NCI-H1105 treated with DMSO at 0.1 percent for 48 hours (cell line): ENCODE measurements at places on chromosomes 13 and 19.

DNA sequence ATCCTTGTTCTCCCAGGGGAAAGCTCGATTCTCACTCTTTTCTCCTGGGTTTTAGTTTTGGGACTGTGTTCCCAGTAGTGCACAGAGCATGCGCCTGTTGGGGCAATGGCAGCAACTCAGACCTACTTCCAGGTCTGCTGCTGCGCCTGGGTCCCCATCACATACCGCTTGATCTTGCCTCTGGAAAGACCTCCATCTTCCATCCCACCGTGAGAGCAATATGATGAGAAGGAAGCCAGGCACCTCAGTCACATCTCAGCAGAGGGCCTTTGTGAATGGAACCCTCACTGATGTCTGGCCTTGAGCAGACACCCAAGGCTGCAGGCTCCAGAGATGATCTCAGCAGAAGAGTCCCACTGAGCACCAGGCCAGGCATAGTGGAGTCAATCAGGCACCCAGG, 176.8 kb upstream of the ZNF507 start:
- DNase-seq: no peak

GRCh38 chr13:113155201-113155600, 3.2 kb upstream of the PROZ start:
- no peak for DNase-seq

- DNase-seq: no peak
Measured at GRCh38 chr13:33318037-33318436, 32.5 kb upstream of the STARD13 start.

DNA sequence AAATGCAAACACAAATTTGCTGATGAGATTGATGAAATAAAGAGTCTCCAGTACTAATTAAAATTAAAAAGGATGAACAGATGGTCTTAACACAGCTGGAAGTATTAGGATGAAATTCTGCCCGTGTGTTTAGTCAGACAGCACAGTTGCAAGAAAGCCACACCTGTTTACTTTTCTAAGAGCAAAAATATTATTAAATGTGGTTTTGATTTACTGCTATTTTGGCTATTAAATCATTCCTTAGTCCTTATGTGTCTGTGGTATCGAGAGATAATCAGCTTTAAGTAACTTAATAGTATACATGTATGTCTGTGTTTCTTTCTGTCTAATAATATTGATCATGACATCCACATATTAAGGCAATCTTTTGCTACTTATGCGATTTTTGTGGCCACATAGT, 494.9 kb downstream of the GPC6 start:
- DNase-seq: no peak

DNA sequence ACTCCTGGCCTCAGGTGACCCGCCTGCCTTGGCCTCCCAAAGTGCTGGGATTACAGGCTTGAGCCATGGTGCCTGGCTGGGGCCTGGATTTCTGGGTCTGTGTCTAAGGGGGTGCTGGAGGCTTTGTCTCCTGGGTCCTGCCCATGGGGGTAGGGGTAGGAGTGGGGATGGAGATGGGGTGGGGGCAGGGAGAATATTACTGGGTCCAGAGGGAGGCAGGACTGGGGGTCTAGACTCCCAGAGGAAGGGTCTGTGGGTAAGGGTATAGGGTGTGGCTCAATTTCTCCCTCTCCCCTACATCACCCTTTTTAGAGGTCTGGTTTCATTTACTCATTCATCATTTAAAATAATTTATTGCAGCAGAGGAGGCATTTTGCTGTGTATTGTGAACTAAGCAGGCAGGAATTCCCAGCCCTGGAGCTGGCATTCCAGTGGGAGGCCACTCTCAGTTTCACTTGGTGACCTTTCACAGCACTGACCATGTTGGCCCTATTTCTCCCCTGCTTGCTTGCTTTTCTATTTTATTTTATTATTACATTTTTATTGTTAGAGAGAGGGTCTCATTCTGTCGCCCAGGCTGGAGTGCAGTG, 810 bp upstream of the NFKBID start:
- no peak for DNase-seq

DNA sequence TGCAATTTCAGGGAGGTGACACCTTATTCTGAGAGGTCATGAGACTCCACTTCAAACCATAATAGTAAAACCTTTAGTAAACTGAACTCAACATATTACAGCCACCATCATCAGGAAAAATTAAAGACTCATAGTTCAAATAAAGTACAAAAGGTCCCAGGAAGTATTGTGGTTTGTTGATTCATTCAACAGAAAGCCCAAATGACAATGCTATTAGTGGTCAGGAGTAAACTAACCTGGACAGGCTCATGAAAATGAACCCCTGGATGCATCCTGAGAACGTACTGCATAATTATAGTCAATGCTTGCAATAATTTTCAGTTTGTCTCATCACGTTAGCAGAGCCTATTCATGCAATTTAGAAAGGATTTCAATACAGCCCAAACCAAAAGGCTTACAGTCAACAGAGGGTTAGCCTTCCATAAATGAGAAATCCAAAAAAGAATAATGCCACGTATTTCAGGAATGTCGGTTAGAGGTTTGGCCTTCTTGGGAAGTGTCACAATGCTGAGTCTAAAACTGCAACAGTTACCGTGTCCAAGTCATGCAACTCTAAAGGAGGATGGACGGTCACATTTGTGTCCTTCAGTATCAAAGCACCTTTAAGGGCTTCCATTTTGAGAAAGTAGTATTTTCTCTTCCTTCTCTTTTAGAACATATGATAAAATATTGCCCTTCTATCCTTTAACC, 280.8 kb downstream of the ABCC4 start:
- no peak for DNase-seq

DNA sequence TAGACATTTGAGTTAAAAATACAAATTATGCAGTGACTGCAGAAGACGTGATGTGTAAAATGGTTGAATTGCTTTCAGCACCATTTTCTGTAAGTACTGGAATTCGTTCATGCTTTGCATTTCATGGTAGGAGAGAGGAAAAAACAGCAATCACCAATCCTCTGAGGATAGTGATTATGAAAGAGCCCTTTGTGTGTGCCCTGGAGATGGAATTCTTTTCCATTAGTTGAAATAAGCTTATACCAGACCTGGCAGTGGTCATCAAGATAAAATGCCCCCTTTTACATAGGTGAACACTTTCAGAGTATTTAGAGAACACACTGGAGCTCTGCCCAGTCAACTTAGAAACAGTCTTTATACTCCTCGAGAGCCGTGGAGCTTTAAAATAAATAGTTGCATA, 1.7 kb downstream of the CNMD start:
- DNase-seq: no peak

GRCh38 chr19:10979951-10980381, 19.1 kb downstream of the SMARCA4 start:
- DNase-seq: no peak

DNA sequence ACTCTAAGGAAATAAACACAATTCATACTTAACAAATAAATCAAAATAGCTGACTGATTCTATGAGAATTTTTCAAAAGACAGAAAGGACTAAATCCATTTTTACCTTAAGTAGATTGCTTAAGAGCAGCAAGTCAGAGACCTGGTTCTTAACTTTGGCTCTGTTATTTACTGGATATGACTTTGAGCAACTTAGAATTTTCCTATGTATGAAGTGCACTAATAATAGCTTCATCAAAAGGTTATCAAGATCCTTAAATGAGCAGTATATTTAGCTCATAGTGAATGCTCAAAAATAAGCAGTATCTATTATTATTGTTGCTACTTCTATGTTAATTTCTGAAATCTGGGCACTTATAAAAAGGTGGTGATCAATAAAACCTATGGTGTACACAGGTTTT, 95.3 kb downstream of the POSTN start:
- no peak for DNase-seq

DNA sequence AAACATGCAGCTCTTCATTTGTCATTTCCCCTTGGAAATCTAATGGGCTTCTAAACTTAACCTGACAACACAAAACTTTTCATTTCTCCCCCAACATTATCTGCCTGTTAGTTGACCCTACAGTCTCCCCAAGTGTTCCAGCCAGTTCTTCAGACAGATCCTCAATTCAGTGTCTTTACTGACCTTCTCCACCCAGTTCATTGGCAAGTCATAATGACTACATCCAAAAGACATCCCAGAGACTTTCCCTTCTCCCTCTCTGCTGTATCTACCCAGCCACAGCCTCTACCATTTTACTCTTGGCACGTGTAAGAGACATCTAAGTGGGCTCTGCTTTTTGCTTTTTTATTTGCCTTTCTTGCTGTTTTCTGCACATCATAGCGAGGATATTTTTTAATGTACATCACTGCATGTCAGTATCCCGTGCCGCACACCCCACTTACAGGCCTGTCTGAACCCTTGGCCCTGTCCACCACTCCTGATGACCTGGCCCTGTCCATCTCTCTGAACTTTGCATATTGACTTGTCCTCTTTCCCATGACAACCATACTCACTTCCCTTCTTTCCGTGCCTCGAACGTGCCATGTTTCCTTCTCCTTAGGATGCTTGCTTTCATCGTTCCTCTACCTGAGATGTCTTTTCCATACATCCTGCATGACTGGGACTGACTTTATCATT, 391.9 kb downstream of the IRS2 start:
- DNase-seq: no peak

GRCh38 chr13:72782717-72783116, 784 bp downstream of the PIBF1 start:
- DNase-seq: no peak

DNA sequence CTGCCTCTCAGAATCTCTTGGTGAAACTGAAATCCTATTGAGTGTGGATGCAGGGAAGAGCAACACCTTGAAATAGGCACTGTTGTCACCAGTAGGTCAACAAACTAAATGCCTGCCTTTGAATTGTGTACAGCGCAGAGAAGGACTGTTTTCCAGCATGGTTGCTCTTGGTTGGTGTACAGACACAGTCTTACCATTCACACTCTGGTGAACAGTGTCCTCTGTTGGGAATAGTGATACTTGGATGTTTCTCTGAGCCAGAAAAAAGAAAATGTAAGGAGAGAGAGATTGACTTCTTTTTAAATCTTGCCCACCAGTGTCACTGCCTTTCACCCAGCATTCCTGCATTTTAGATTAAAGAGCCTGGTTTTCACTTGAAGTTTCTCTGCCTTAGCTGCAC, 179.7 kb downstream of the STK24 start:
- DNase-seq: no peak

- no peak for DNase-seq
Measured at GRCh38 chr13:95241321-95241720, 59.9 kb downstream of the ABCC4 start.

GRCh38 chr19:17393002-17393401, 994 bp downstream of the CCDC194 start:
- DNase-seq: no peak

GRCh38 chr13:40537146-40537895, 129.1 kb downstream of the FOXO1 start:
- no peak for DNase-seq

- DNase-seq: no peak
Measured at GRCh38 chr19:8831832-8832131, 322 bp downstream of the ZNF558 start.

DNA sequence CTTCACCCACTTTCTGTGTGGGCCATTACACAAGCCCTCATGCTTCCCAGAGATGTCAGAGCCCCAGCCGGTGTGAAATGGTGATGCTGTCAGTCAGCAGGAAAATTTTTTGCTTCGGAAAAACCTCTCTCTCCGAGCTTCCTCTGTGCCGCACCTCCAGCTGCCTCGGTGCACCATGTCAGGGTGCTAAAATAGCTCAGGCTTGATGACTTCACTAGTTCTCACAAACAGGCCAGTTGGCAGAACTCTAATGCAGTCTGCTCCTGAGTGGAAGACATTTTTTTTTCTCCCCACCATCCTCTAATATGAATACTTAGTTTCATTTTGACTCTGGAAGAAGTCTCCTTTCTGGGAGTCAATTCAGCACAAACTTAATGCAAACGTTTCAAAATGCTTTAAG, 71.3 kb downstream of the KLF12 start:
- no peak for DNase-seq

- no peak for DNase-seq
Measured at GRCh38 chr13:84662491-84662890, 780.2 kb upstream of the SLITRK1 start.

GRCh38 chr13:112893570-112894422, 75.2 kb upstream of the MCF2L start:
- peak; percentile 79 for DNase-seq

- no peak for DNase-seq
Measured at GRCh38 chr13:83024955-83025594, 857.2 kb downstream of the SLITRK1 start.

GRCh38 chr19:52600639-52601024, 30.5 kb downstream of the ZNF701 start:
- peak; percentile 46 for DNase-seq

GRCh38 chr19:19067276-19068072, 3.7 kb downstream of the SLC25A42 start:
- DNase-seq: no peak

GRCh38 chr13:39676315-39676876, 20.9 kb downstream of the COG6 start:
- DNase-seq: peak; percentile 45

GRCh38 chr13:85755123-85755522, 44.1 kb downstream of the SLITRK6 start:
- DNase-seq: no peak

GRCh38 chr13:35143123-35143522, 201.1 kb downstream of the NBEA start:
- DNase-seq: no peak

- no peak for DNase-seq
Measured at GRCh38 chr13:64274481-64275217, 2859.0 kb upstream of the PCDH20 start.

DNA sequence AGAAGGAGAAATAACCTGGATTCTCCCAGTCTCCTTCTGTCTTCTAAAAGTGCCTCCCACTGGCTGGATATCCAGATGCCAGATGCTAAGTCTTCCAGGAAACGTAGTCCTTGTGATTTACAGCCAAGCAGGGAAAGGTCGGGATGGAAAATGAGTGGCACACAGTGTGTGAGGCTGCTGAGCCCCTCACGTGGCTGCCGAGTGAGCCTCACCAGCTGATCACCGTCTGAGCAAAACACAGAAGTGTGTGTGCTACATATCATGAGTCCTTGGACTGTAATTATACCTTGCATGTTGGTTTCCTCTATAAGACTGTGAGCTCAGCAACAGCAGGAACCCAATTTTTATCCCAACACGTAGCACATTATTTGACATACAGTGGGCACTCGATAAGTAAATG, 15.1 kb downstream of the LHFPL6 start:
- DNase-seq: no peak

- no peak for DNase-seq
Measured at GRCh38 chr13:80012251-80012650, 328.7 kb downstream of the SPRY2 start.

DNA sequence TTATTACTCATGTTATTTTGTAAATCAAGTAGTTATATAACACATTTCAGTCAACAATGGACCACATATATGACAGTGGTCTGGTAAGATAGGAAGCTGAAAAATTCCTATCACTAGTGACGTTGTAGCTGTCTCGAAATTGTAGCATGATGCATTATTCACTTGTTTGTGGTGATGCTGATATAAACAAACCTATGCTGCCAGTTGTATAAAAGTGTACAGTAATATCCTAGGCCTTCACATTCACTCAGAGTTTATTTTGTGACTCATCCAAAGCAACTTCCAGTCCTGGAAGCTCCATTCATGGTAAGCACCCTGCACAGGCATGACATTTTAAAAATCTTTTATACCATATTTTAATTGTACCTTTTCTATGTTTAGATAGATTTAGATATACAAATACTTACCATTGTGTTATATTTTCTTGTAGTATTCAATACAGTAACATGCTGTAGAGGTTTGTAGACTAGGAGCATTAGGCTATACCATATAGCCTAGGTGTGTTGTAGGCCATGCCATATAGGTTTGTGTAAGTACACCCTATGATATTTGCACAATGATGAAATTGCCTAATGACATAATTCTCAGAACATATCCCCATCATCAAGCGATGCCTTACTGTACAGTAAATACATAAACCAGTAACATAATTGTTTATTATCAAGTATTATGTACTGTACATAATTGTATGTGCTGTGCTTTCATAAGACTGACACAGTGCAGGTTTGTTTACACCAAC, 49.3 kb downstream of the IFT88 start:
- DNase-seq: no peak
